Stimulated activated CD4-positive, alpha-beta T cell treated with anti-CD3 and anti-CD28 coated beads, TNF-alpha, amount 100 ng/mL, for 1 hour (primary cell): ENCODE measurements at places on chromosomes 5 and 9.

DNA sequence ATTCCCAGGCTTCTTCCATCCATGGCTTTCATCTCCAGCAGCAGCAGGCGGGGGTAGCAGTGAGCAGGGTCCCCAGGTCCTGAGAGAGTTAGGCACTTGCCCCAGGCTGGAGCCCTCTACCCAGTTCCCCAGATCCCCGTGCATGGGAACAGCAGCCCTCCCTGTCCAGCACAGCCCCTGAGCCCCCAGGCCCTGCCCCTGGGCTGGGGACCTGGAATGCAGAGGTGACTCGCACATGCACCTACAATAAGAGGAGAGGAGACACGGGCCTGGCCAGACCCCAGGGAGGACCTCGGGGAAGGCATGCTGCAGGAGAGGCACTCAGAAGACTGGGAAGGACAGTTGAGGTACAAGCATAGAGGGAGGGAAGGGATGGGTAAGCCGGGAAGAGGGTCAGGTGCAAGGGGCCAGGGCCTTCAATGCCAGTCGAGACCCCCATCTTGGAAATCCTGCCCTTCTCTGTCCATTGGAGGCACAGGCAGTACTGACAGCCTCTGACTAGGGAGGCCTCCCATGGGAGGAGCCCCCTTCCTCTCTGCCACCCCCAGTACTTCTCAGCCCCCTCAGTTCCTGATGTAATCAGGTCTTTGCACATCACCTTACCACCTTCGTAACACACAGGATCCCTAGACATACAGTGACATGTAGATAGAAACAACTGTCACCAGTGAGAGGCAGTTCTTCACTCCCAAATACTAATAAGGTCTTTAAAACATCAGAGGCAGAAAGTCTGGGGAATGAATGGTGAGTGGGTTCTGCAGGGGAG lies 135.3 kb upstream of the LMX1B start:
- no peak for DNase-seq

DNA sequence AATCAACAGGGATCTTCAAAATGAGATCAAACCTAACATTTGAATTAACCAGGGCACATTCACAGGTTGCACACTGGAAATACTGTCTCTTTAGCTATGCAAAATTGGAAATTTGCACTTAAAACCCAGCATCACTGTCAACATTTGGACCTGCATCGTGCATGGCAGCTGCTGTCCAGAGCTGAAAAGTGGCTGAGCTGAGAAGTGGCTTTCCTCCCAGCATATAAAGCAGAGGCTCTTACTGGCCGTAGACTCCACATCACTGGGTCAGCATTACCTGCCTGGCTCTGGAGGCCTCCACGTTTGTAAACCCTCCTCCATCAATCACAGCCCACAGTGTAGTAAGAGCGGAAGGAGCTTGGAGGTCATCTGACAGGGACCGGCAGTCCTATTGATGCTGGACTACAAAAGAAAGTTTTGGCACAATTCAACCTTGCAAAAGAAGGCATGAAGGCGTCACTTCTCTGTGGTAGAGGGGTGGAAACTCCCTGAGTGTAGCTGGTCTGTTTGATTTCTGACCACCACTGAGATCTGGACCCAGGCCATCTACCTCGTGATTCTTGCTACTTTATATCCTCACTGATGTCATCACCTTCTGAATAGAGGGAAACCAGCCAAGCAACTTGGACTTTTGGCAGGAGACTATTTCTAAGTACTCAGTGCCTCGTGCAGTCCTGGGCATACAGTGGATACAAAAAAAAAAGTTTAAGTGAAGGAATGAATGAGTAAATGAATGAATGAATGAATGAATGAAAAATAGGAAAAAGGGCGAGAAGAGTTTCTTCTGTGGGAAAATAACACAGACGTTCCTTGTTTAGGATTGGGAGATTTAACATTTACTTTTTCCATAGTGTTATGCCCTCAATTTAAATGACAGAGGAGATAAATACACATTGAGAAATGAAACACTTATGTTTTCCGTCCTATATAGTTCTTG lies 14.8 kb downstream of the RASEF start:
- DNase-seq: no peak

- no peak for DNase-seq
Observed at GRCh38 chr5:132877938-132878337, 4.5 kb downstream of the LEAP2 start.

DNA sequence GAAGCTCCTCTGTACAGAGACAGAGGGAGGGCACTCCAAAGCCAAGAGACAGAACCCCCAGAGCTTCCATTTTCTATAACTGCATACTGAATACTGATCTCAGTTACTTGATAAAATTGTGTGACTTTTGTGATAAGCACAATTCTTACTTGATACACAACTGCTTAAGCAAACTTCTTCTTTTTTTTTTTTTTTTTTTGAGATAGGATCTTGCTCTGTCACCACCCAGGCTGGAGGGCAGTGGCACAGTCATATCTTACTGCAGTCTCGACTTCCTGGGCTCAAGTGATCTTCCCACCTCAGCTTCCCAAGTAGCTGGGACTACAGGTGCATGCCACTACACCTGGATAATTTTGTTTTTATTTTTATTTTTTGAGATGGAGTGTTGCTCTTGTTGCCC lies 252.1 kb upstream of the ZNF608 start:
- no peak for DNase-seq

GRCh38 chr9:122291458-122291857 lies 26.8 kb downstream of the MRRF start:
- DNase-seq: no peak

GRCh38 chr5:106521701-106522100 lies 1149.0 kb downstream of the EFNA5 start:
- DNase-seq: no peak

- DNase-seq: no peak
Observed at GRCh38 chr9:133958756-133959155, 33.4 kb downstream of the VAV2 start.

GRCh38 chr5:13601112-13601511 lies 343.4 kb downstream of the DNAH5 start:
- DNase-seq: no peak

- DNase-seq: no peak
Observed at GRCh38 chr5:34022121-34022705, 14.4 kb upstream of the AMACR start.

DNA sequence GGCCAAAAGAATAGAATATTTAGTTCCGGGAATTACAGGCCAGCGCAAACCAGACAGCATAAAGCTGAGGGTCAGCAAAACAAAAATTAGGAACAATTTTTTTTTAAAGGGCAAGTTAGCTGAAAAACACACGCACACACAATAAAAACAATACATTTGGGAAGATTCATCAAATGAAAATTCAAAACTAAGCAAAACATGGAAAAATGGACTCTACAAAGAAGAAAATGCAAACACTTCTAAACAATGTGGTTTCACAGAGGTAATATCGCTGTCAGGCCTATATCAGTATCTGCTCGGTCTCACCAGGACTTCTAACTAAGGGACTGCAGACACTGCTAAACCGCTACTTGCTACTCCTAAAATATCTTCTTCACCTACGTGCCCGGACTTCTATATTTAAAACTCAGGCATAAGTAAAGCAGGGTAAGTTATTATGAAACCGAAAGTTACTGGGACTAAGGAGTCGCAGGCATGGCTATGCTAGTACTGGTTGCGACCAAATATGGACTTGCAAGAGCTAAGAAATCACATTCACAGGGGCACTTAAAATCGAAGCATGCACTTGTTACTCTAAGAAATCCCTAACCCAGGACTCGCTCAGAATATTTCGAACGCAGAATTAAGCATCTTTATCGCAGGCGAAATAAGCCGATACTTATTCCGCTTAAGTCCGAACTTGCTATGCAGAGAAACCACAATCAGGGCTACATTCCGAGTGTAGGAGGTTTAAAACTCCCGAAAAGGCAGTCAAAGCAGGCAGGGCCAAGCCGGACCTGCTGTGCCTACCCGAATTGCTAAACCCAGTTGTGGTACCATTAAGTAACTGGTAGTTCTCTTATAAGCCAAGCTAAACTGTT lies 2.3 kb downstream of the ANXA2R start:
- no peak for DNase-seq

DNA sequence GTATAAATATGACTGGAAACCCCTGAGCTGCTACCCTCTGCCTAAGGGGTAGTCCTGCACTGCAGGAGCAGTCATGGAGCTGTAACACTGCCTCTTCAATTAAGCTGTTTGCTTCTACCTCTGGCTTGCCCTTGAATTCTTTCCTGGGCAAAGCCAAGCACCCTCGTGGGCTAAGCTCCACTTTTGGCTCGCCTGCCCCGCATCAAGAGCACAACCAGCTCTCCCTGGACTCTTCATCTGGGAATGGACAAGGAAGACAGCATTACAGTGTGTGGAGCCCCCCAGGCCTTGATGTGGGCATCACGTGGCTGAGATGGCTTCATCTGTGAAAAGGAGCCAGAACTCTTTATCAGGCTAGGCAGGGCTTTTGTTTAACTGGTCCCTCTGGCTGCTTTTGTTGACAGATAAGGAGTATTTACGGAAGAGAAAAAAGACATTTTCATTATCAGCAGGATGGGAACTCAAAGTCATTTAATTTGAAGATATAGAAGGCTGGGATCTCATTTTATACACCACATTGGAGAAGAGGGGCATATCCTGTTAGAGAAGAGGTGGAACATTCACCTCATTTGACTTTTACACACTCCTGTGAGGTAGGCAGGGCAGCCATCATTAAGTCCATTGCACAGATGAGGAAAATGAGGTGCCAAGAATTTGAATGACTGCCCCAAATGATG lies 137.8 kb downstream of the SEMA6A start:
- no peak for DNase-seq

DNA sequence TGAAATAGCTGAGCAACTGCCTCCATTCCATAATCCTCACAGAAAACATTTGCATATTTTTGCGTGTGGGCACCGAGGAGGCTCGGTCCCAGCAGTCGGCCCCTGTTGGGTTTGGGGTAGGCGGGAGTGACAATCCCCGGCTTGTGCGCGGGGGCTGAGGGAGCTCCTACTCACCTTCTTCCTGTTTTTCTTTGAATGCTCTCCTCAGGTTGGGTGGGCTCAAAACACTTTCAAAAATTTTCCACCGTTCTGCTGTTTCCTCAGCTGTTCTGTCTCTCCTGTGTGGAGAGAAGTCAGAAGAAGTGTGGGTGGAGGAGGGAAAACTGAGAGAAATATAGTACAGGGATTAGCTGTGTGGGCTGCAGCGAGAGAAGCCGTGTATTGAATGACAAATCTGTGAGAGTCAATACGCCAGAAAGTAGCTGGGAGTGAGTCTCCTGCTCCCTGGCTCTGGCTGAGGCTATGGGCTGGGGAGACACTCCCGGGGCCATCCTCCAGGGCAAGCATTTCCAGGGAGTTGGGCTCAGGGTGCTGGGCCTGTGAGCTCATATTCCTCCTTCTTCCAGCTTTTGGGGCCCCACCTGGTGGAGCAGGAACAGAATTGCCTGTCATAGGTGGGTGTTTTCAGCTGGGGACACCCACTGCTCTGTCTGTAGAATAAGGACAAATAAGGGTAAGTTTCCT lies 84.7 kb downstream of the CMYA5 start:
- DNase-seq: no peak

DNA sequence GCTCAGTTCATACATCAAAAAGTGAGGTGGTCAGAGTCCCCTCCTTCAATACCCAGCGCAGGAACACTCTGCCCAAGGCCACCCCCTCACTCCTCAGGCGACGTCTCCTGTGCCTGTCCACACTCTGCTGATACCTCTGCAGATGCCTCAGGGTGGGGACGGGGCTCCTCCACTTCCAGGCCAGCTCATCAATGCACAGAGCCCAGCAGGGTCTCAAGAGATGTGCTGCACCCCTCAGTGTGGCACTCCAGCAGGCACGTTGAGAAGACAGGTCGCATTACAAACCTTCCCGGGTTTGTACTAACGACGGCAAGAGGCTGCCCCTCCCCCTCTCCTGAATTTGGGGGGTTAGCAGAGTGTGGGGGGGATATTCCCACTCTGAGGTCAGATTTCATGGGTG lies 128.5 kb downstream of the ZNF354C start:
- no peak for DNase-seq

DNA sequence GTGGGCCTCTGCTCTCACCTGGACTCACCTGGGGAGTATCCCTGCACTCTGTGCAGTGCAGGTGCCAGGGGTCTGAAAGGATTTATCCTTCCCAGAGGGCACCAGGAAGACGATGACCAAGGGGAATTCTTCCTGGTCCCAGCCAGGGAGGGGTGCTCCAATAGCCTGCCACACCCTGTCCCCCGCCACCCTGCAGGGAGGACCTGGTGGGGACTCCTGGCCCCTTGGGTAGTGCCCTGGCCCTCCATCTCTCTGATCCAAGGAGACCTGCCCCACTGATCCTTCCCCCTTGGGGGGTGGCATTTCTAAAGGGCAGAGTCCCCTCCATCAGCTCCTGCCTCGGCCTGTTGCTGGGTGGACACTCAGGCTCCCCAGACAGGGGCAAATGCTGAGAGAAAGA lies 70.7 kb downstream of the NTNG2 start:
- no peak for DNase-seq

- DNase-seq: no peak
Observed at GRCh38 chr5:32507738-32508434, 63.3 kb upstream of the ZFR start.

GRCh38 chr9:15231788-15232635 lies 75.0 kb downstream of the TTC39B start:
- no peak for DNase-seq

- DNase-seq: no peak
Observed at GRCh38 chr5:2187156-2187555, 304.4 kb upstream of the IRX4 start.

GRCh38 chr5:115850744-115851416 lies 9.1 kb downstream of the AP3S1 start:
- no peak for DNase-seq
